ENCODE measurements at places on chromosomes 2 and 18. TPM values are rescaled to one million over a fixed set of nuclear protein-coding genes. Genes with fewer than 3 reads are reported as not detected.

The C1QL2 gene
- 0.03 TPM for polyA plus RNA-seq

The DBI gene
- polyA plus RNA-seq: 509 TPM

The EVX2 gene
- polyA plus RNA-seq: not detected

The RBM43 gene
- 3.6 TPM for polyA plus RNA-seq

The CCDC74A gene
- polyA plus RNA-seq: 8.1 TPM

The SLC14A1 gene
- polyA plus RNA-seq: 0.31 TPM

The TWIST2 gene
- polyA plus RNA-seq: 14.8 TPM

The TUBA3D gene
- 0.02 TPM for polyA plus RNA-seq

The UGT1A4 gene
- 0.55 TPM for polyA plus RNA-seq

The NTSR2 gene
- not detected for polyA plus RNA-seq

The CYB5A gene
- polyA plus RNA-seq: 408 TPM

The MARCHF4 gene
- 0.13 TPM for polyA plus RNA-seq

The LIMS3 gene
- 0.55 TPM for polyA plus RNA-seq

The XDH gene
- 0.48 TPM for polyA plus RNA-seq

The GPR35 gene
- polyA plus RNA-seq: 10.3 TPM

The ERBB4 gene
- 0.41 TPM for polyA plus RNA-seq

The TXNDC2 gene
- 0.16 TPM for polyA plus RNA-seq

The CNNM3 gene
- polyA plus RNA-seq: 7.2 TPM

The ZCCHC2 gene
- 11.7 TPM for polyA plus RNA-seq

The RESP18 gene
- not detected for polyA plus RNA-seq

The IL18RAP gene
- 34.0 TPM for polyA plus RNA-seq

The TBR1 gene
- polyA plus RNA-seq: 0.02 TPM

The METAP1D gene
- 2.5 TPM for polyA plus RNA-seq

The SP140L gene
- polyA plus RNA-seq: 15.8 TPM

The CENPA gene
- 0.94 TPM for polyA plus RNA-seq

The COL4A3 gene
- polyA plus RNA-seq: 3.5 TPM

The TRAK2 gene
- 13.1 TPM for polyA plus RNA-seq

The FSHR gene
- polyA plus RNA-seq: not detected

The CD8A gene
- polyA plus RNA-seq: 3.7 TPM

The TUBA4B gene
- 8.7 TPM for polyA plus RNA-seq

The LBX2 gene
- polyA plus RNA-seq: 1.4 TPM

The GPR45 gene
- not detected for polyA plus RNA-seq

The UGT1A10 gene
- 0.03 TPM for polyA plus RNA-seq

The LYPD1 gene
- 5.6 TPM for polyA plus RNA-seq

The FANCL gene
- 6.2 TPM for polyA plus RNA-seq

The SPEG gene
- polyA plus RNA-seq: 3.7 TPM

The FBLN7 gene
- polyA plus RNA-seq: 0.77 TPM

The CXCR1 gene
- polyA plus RNA-seq: 0.47 TPM

The ABCG5 gene
- polyA plus RNA-seq: not detected

The RTP5 gene
- 0.08 TPM for polyA plus RNA-seq

The SPDYA gene
- 0.11 TPM for polyA plus RNA-seq

The REG1B gene
- 0.75 TPM for polyA plus RNA-seq

The METTL8 gene
- 7.7 TPM for polyA plus RNA-seq

The OTX1 gene
- 0.39 TPM for polyA plus RNA-seq

The CNGA3 gene
- polyA plus RNA-seq: 0.13 TPM

The CFLAR gene
- 101 TPM for polyA plus RNA-seq

The CDCA7 gene
- polyA plus RNA-seq: 1.3 TPM

The SETBP1 gene
- polyA plus RNA-seq: 1.6 TPM
